NCI-H526 treated with DMSO at 0.1 percent for 48 hours (cell line): ENCODE measurements at places on chromosomes 11 and 22.

- DNase-seq: no peak
Measured at GRCh38 chr11:33889296-33889695, 2.6 kb downstream of the LMO2 start.

GRCh38 chr22:36746375-36746970 lies 29.4 kb downstream of the IFT27 start:
- DNase-seq: no peak

GRCh38 chr11:81874635-81875034 lies 859.0 kb downstream of the FAM181B start:
- no peak for DNase-seq

DNA sequence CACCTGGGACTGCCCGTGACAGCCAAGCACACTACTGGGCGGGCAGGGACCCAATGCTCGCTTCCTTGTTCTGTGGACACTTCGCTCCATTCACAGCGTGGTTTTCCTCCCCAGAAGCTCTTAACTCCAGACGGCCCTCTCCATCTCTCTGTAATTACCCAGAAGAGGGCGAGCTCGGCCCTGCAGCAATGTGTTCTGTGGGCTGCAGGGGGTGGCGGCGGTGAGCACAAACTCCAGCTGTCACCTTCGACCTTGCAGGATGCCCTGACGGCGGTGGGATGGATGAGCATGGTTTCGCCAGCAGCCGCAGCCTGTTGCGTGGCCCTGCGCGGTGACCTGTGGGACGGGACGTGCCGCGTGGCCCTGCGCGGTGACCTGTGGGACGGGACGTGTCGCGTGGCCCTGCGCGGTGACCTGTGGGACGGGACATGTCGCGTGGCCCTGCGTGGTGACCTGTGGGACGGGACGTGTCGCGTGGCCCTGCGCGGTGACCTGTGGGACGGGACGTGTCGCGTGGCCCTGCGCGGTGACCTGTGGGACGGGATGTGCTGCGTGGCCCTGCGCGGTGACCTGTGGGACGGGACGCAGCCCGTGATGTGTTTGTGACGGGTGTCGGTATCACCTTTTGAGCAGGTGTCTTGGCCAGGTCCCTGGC lies 1204.7 kb downstream of the BRD1 start:
- no peak for DNase-seq

DNA sequence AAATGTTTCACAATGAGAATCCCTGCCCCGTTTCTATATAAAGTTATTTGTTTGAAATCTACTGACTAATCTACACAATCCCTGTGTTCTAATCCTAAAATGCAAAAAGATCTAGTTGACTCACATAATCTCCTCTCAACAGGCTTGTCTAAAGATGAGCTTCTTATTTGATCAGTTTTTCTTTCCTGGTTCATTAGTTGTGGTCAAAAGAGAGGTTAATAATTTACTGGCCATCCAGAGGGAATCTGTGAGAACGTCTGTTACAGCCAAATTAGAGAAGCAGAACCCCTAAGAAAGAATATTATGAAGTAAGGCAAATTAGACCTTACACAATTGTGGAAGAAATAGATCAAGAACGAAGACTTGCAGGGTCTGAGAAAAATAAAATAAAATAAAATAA lies 173.7 kb upstream of the ANO3 start:
- no peak for DNase-seq

DNA sequence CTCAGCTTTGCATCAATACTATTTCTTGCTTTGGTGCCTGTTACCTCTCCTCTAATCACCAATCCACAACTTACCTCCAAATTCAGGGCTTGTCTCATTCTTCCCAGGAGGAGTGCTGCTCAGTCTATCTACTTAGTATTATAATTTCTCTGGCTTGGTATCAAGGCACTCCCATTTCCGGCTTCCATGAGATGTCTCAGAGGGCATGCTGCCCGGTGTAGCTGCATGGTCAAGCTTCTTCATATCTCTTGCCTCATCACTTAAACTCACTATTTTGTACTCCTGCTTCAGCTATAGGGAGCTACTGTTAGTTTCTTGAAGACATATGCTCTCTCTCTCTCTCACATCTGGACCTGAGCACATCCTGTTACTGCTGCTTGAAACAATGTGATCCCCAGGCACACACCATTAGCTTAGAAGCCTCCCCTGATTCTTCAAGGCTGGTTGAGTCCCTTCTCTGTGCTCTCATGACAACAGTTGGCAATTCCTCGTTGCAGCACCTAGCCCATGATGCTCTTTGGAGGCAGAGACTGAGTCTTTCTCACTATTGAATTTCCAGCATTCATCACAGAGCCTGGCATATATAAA lies 182.8 kb upstream of the SYN3 start:
- no peak for DNase-seq

DNA sequence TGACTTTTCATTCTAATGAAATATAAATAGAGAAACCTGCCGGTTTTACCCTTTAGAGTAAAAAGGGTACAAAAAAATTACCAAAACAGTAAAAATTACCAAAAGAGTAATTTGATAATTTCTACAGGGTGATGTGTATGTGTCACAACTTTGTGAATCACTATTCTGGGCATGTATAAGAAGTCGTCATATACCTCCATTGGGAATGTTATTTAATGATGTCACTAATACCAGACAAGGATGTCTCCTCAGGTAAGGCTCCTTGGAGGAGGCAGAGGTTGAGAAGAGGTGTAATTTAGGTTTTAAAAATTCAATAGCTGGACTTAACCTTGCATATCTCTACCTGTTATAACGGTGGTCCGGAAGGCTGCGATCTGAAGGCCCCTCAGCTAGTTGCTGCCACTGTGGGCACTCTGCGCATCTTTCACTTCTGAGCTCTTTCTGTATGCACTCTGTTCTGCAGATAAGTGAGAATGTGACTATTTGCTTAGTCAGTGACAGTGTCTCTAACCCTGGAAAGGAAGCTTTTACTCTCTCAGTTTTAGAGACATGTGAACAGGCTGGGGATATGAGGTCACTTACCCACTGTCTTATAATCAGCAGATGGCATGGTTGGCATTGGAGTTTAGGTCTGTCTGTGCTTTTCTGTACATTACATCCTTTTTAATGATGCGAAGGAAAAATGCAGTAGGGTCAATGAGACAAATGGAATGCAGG lies 987 bp upstream of the NCR3LG1 start:
- DNase-seq: no peak
